ENCODE measurements at places on chromosomes 1 and 21.
A peak's percentile ranks its signal among the peaks of the same experiment; 100 is the strongest.

- no peak for DNase-seq
Observed at GRCh38 chr1:156498432-156499193, 2.0 kb downstream of the MEF2D start.

GRCh38 chr1:15429701-15430149, 8.5 kb upstream of the CTRC start:
- no peak for DNase-seq

DNA sequence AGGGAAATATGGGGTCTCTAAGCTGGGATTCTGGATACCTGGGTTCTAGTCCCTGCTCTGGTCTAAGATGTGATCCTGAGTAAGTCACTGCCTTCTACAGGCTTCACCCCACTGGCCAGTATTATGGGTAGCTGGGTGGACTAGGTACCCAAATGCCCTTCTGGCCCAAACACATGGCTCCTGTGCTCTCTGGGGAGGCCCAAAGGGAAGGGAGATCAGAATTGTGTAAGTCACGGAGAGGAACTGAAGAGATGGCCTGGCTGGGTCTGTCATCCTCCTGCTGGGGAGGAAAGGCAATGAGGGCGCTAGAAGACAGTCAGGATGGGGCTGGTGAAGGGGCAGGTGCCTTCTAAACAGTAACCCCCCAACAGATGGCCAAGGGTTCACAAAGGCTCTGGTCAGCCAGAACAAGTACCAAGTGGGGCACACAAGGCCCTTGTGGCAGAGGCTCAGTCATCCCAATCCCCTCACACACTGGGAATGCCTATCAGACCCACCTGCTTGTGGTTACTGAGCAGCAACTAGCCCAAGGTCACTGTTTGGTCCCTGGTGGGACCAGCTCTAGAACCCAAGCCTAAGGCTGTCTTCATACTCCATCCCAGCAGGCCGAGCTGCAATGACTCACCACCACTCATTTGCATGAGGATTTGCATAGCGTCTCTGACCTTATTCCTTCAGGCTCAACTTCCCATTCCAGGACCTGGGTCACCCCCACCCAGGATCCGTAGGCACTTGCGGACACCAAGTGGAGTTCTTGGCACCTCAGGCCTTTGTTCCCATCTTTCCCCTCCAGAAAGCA, 9.2 kb downstream of the MEF2D start:
- DNase-seq: no peak

DNA sequence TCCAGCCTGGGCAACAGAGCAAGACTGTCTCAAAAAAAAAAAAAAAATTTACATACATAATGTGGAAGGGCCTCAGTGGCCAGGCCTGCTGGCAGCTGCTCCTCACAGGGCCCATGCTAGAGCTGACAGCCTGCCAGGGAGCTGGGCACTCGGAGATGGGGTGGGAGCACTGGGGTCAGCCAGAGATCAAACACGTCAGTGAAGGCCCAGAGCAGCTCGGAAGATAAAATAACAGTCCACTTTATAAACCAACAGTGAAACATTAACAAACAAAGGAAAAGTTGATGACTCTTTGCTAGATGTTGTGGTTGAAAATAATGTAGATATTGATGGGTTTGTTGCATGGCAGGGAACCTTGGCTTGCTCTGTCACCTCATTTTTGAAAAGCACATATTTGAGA, 42.7 kb downstream of the ATP5PF start:
- peak; percentile 76 for DNase-seq

DNA sequence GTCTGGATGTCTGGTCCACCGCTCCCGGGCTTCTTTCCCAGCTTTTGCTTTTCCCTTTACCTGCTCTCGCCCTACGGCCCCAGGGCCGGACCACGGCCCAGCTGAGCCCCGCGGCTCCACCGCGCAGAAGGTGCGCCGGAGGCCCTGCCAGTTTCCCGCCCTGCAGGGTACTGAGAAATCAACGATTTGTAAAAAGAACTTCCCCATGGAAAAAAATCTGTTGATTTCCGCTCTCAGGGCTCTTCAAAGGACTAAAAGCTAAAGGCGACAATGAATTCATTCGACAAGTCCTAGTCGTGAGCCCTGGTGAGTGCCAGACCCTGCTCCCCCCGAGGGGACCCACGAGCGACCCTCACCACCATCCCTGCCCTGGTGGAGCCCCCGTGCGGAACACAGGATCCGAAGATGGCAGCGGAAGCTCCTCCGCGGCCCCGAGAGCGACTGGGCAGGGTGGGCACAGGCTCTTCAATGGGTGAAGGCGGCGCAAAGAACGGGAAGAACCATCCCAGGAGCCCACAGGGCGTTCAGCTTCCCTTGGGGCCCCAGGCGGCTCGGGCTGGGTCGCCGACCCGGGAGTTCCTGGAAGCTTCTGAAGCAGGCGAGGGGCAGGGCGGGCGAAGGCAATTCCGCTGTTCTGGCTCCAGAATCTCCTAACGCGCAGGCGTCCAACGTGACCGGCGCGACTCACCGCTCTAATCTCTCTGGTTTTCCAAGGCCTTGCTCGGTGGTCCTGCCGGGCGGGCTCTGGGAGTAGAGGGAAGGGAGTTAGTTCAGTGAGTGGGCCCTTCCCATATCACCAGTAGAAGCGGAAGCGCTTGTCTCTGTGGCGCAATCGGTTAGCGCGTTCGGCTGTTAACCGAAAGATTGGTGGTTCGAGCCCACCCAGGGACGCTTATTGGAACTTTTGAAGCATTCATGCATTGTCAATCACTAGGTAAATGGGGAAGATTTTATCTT, 6.6 kb upstream of the RNU1-2 start:
- DNase-seq: peak; percentile 51

- no peak for DNase-seq
Observed at GRCh38 chr1:233230011-233230410, 65.5 kb downstream of the PCNX2 start.

GRCh38 chr1:184972315-184973055, 1.8 kb downstream of the NIBAN1 start:
- peak; percentile 34 for DNase-seq

GRCh38 chr1:108612496-108612895, 48.4 kb downstream of the HENMT1 start:
- no peak for DNase-seq

DNA sequence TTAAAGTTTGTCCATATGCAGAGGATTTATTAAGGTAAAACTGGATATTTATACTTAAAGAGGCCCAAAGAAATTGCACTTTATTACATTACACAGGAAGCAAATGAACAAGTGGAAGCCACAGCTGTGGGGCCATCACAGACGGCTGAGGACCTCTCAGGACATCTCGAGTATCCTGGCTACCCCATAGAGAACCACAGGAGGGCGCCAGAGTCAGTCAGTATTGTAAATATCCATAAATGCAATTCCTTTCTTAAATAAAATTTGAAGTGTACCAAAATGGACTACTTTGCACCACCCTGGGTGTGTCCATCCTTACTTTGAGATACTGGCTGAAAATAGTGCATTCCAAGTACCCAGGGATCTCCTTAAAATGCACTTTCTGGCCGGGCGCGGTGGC, 257.2 kb downstream of the MRPL39 start:
- no peak for DNase-seq

DNA sequence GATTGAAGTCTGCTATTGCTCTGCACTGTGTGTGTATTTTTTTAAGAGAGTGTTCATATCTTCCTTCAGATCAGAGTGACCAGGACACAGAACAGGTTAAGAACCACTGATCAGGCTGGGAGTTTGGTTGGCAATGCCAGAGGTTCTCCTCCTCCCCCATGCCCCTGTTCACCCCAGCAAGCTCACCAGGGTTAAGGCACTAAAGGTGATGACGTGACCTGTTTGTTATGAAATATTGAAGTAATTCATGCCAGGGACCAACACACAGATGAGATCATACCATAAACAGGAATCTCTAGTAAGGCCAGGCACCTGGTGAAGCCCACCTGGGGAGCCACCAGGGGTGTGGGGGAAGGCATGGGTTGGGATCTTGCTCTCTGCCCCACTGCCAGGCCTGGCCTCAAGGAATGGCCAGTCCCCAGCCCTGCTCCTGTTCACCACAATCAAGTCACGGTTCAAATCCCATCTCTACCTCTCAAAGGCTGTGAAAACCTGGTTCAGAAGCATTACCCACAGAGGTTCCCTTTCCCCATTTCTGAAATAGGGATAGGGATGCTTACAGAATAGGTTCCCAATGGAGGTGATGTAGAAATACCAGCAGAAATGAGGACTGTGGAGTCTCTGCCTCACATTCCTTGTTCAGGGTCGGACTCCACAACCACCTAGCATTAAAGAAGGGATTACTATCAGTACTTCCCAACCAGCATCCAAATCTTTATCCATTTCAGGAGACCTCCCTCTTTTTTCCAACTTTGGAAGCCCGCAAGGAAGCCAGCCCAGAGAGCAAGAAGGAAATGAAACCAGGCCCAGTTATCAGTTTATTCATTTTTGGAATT, 2.4 kb downstream of the ID3 start:
- peak; percentile 77 for DNase-seq

- peak; percentile 51 for DNase-seq
Observed at GRCh38 chr21:34926803-34927467, 122.2 kb downstream of the RUNX1 start.

DNA sequence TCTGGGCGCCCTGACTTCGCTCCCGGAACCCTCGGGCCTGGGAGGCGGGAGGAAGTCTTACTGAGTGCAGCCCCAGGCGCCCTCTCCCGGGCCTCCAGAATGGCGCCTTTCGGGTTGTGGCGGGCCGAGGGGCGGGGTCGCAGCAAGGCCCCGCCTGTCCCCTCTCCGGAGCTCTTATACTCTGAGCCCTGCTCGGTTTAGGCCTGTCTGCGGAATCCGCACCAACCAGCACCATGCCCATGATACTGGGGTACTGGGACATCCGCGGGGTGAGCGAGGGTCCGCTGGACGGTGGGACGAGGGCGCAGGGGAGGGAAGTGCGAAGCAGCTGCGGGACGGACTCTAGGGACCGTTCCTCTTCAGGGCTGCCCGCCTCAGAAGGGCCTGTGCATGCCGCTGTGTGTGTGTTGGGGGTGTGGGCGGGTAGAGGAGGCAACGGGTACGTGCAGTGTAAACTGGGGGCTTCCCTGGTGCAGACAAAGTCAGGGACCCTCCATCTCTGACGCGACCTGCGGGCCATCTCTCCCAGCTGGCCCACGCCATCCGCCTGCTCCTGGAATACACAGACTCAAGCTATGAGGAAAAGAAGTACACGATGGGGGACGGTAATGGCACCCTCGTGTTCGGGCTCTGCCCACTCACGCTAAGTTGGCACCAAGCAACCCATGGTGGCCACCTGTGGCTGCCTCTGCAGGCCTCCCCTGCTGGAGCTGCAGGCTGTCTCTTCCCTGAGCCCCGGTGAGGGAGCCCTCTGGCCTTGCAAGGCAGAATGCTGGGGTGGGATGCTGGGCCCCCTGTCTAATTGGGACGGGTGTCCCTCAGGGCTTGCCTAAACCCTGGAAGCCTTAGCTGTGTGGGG, at the start of gene GSTM1:
GSTM1 (plus strand) TSS at position 177 of the 859 bp plus-strand sequence; CDS start at position 234, 57 bp downstream.
- DNase-seq: no peak

- DNase-seq: peak; percentile 67
Observed at GRCh38 chr1:50977575-50978143, 7.6 kb downstream of the CDKN2C start.

- DNase-seq: no peak
Observed at GRCh38 chr1:107450899-107451664, 310.2 kb downstream of the NTNG1 start.

DNA sequence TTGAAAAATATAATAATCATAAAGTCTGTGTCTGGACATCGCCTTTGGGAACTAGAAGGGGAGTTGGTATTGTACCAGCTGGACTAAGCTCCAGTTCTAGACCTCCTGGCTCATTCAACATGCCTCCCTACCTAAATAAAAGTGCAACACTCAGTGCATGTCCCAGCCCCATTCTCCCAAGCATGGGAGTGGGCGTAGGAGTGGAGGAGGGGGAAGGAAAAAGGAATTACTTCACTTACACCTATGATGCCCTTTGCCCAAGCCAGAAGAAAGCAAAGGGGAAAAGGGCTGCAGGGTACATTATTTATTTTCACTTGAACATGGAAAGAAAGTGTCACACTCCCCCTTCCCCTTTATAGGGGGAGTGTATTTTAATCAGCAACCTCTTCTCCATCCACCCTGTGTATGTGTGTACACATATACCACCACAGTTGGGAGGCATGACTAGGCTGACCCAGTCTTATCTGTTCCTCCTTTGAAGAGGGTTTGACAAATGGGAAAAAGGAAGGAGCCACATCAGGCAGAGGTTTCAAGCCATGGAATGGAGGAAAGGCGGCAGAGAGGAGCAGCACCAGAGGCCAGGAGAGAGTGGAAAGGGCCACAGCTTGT, 3.2 kb downstream of the NIT1 start:
- DNase-seq: no peak

DNA sequence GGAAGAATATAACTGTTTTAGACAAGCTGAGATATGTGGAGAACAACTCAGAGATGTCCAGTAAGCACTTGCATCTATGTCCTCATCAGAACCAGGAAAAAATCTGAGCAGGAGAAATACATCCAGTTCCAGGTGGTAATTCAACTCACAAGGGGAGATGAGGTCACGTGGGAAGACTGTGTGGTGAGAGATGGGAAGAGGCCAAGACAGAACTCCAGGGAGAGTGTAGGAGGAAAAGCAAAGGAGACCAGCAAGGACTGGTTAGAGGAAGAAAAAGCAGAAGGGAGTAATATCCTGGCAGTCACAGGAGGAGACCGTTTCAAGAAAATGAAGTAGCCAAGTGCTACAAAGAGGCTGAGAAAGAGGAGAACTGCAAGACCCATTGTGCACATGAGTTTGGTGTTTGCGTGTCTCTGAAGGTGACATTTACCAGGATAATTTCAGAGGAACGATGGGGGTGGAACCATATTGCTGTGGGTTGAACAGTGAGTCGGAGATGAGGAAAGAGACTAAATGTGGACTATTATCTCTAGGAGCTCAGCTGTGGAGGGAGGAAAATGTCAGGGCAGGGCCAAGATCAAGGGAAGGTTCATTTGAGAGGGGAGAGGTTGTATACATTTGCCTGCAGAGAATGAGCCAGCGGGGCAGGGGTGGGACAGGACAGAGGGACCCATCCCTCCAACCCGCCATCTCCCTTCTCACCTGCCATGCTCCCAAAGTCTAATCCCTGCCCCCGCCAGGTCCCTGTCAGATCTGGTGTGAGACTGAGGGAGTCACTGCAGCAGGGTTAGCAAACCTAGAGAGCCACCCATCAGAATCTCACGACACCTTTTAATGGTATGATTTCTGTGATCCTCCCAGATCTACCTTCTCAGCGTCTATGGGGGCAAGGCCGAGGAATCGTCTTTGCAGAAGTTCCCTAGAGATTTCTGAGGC, 24.9 kb downstream of the SUSD4 start:
- no peak for DNase-seq

DNA sequence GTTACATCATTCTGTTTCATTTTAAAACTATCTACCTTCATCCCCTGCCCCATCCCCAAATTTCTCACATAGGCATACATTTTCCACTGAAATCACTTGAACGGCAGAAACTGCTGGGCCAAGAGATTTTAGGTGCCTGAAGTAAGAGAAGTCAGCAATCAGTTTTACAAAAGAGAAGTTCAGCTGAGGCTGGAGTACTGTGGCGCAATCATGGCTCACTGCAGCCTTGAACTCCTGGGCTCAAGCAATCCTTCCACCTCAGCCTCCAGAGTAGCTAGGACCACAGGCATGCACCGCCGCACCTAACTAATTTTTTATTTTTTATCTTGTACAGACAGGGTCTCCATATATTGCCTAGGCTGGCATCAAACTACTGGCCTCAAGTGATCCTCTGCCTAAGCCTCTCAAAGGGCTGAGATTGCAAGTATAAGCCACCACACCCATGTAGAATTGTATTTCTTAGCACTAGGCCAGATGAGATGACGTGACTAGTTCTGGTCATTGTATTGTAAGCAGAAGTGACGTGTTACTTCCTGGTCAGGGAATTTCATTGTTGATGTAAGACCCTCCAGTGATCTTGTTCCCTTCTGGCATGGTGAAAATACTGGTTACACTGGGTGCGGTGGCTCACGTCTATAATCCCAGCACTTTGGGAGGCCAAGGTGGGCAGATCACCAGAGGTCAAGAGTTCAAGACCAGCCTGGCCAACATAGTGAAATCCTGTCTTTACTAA, 7.1 kb downstream of the BECN2 start:
- no peak for DNase-seq

- peak; percentile 80 for DNase-seq
Observed at GRCh38 chr21:42991992-42992740, 17.8 kb downstream of the PKNOX1 start.
